GM12891 (cell line): ENCODE measurements at places on chromosomes 5 and 9.

DNA sequence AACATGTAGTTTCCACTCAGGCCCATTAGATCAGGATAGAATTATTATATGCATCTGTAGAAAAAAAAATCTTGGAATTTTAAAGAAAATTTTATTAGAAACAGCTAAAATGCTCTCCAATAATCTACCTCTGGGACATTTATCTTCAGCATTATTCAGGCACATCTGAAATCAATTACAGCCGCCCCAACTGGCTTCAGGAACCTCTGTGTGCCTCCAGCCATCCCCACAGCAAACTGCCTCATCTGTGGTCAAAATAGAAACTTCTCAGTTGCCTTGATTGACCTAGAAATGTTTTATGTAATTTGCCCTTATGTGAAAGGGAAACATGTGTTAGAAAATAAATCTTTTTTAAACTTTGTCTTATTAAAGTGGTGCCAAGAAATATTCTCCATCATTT is 120.1 kb upstream of the LPAR1 start:
- no peak for DNase-seq

GRCh38 chr5:175689147-175689991 is 31.5 kb downstream of the HRH2 start:
- no peak for DNase-seq

DNA sequence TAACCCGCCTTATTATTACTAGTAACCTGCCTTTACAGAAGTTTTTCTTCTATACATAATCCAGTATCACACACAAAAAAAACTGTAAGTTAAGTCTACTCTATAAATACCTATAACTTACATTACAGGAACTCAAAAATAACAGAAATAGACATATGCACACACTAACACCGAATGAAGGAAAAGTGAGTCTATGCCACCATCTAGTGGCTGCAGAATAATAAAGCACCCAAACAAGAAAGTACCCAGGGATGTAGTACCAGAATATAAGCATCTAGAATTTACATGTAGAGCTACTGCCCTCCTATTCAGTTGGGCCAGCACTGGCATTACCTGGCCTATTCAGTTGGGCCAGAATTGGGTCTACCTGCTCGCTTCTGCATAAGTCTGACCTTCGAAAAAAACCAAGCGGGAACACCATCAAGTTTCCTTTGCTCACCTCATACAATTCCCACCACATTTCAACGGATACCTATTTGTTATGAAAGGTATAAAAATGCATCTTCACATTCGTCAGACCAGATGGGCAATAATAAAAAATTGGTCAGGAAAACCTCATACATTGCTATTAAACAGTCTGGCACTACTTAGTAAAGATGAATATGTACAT is 4.0 kb upstream of the NIPSNAP3A start:
- no peak for DNase-seq

GRCh38 chr5:5512543-5512942 is 90.1 kb downstream of the ICE1 start:
- no peak for DNase-seq

DNA sequence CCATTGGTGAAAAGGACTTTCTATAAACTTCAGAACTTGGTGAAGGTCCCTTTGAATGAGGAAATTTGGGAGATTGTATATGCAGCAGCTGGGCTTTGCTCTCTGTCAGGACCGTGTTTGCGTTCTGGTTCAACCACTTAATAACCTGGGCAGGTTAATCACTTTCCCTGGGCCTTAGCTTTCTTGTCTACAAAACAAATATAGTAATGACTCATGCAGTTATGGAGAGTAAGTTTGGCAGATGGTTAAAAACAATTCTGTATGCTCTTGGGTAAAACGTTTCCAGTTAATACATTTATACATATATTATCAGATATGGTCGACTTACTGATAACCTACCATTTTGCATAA is 197.0 kb downstream of the ARHGEF28 start:
- DNase-seq: no peak

DNA sequence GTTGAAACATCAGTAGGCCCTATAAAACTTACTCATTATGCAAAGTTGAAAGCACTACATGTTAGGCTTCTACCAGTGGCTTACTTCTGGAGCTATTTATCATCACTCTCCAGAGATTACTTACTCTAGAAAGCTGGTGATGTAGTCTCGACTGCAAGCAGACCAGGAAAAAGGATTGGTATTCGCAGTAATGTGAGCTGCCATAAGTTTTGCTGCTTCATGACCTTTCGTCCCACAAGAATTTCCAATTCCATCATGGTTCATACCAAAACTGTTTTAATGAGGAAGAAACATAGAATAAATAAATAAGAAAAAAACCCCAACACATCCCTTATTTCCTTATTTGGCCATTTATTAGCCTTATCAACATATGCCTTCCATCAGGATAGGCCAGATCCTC is 181.9 kb downstream of the ADAMTS6 start:
- no peak for DNase-seq

DNA sequence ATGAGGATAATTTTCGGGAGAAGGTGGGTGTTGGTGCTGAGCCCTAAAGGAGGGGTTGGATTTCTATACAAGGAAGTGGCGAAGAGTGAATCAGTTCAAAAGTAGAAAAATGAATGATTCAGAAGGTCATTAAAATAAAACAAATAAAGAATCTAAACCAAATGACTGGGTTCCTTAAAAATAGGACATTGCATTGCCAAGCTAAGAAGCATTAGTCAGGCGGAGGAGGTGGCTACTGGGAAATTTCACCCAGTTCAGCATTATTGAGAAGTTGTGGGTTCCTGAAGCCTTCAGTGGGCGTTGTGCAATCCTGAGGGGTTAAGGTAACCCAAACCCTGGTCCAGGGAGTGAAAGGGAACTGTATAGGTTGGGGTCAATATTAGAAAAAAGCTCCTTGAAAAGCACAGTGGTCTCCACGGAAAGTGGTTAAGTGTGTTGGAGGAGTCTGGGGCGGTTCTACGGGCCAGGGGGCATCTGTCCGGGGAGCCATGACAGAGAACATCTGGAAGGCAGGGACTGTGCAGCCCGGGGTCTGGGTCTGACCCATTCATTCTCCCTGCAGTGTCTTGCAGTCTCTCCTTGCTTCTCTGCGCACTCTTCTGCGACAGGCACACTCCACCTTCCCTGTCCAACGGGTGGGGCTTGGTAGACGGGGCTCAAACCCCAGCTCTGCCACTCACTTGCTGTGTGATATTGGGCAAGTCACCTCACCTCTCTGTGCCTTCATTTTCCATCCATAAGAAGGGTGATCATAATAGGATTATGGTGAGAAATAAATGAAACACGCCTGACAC is 27.6 kb upstream of the DUSP1 start:
- DNase-seq: no peak

DNA sequence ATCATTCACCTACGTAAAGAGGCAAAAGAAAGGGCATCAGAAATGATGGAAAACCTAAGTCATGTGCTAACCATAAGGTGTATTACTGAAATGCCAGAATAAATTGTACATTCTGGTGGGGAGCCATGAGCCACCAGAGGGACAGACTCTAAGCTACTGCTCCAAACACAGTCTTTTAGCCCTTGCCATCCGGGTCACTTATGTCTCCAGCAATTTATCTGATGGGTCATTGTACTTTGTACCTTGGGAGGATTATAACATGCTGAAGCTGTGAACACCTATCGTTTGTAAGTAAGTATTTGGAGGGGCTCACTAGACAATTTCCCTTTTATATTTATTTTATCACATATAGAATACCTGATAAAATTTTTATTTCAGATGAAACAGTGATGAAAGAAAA is 495.1 kb downstream of the KIF4B start:
- DNase-seq: no peak

DNA sequence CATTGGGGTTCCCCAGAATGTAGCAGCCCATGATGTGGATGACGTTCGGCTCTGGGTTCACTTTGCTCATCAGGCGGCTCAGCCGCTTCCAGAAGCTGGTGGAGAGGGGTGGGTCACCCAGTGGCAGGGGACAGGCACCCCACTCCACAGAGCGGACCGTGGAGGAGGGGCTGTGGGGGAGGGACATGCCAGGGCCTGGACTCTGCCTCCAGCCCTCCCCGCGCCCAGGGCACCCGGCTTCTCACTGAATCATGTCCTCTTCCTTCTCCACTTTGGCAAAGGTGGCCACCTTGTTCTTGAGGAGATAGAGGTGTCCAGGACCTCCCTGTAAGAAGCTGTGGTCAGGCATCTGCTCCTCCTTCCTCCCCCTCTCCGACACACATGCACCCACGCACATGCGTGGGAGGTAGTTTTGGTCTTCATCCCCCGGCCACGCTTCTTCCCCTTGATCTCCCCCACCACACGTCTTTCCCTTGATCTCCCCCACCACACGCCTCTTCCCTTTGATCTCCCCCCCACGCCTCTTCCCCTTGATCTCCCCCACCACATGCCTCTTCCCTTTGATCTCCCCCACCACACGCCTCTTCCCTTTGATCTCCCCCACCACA is 8.9 kb upstream of the ENTPD8 start:
- DNase-seq: no peak

DNA sequence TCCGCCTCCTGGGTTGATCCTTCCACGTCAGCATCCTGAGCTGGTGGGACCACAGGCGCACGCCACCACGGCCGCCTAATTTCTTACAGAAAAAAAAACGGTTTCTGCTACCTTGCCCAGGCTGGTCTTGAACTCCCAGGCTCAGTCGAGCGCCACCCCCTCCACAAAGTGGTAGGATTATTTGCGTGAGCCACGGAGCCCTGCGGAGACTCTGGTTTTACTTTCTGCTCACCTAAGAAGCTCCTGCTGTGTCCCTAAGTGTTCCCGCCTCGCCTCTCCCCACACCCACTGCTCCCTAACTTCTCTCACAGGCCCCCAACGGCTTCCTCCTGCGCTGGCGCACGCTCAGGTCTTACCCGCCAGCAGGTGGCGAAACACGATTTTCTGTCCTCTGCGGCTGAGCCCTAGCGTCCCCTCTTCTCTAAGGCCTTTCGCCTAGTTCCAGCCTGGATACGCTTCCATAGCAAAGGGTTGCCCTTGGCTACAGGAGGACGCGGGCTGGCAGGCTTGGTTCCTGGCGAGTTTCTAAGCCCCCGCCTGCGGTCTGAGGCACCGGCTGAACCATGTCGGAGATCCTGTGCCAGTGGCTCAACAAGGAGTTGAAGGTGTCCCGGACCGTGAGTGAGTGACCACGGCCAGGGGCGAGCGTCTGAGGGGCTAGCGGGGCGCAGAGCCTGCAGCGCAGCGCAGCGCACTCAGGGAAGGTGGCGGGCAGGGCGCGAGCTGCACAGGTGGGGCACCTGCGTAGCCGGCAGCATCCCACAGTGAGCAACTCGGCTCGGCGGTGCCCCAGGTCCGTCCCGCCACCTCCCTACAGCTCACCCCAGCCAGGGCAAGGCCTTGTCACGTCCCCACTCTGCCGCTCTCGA is at the start of gene SPEF2:
TSS of gene SPEF2 (plus strand) at position 429 of the 869 bp plus-strand sequence. CDS start at position 564, 135 bp downstream.
- DNase-seq: peak; percentile 38

DNA sequence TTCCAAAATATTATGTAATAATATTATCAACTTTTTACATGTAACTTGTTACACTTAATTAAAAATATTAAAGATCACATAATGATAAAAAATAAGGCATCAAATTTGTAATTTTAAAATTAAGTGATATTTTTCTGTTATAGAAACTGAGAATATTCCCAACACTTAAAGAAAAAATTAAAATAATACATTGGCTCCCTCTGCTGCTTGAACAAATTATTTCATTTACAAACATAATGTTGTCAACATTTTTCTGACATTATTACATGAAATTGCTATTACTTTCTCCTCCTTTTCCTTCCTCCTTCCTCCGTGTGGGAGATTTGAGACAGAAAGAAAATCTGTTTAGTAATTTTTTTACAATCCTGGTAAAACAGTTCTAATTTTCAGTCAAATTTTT is 42.3 kb downstream of the RNF180 start:
- no peak for DNase-seq

GRCh38 chr9:97572892-97573365 is 60.2 kb downstream of the TSTD2 start:
- no peak for DNase-seq

GRCh38 chr5:115022303-115022702 is 147.4 kb downstream of the TRIM36 start:
- DNase-seq: no peak

- no peak for DNase-seq
Observed at GRCh38 chr9:2874001-2874750, 30.3 kb upstream of the PUM3 start.

- no peak for DNase-seq
Observed at GRCh38 chr5:109146591-109146990, 263.2 kb downstream of the PJA2 start.

DNA sequence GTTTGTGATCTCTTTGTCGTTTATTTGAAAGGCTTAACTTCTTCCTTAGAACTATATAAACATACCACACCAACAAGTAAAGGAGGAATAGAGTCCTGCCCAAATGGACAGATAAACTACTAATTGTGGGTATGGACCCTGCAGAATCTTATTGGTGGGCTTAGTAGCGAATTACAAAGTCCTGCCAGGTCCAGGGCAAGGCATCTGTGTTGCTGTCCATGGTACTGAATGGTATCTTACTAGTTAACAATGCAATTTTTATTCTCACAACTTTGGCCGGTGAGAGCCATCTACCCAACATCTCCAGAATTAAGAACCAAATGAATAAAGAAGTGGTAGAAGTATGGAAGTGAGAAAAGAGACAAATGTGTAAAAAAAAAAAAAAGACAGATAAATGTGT is 1782.4 kb upstream of the WWC1 start:
- DNase-seq: no peak

- DNase-seq: no peak
Observed at GRCh38 chr5:125038477-125038876, 292.0 kb upstream of the ZNF608 start.

- no peak for DNase-seq
Observed at GRCh38 chr5:71910741-71911140, 191.7 kb downstream of the CARTPT start.

- no peak for DNase-seq
Observed at GRCh38 chr5:142516732-142517131, 169.2 kb downstream of the FGF1 start.

DNA sequence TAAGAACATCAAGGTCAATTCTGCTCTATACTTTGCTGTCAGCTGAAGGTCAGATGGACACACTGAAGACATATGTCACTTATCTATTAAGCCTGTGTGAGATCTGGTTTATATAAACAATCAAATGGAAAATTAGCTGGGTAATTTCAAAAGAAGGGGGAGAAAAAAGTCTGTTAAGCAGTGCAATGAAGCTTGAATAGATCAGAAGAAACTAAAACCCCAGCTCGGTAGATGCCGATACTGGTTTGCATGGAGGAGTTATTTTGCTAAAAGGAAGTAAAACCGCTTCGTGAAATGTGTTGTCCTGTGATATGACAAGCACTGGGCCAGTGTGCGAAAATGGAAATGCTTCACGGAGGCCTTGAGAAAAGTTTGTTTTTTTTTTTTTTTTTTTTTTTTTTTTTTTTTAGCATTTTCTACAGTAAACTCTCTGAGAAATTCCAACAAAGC is 148.8 kb downstream of the MEF2C start:
- DNase-seq: no peak
